ENCODE measurements at places on chromosomes 3 and 15.

DNA sequence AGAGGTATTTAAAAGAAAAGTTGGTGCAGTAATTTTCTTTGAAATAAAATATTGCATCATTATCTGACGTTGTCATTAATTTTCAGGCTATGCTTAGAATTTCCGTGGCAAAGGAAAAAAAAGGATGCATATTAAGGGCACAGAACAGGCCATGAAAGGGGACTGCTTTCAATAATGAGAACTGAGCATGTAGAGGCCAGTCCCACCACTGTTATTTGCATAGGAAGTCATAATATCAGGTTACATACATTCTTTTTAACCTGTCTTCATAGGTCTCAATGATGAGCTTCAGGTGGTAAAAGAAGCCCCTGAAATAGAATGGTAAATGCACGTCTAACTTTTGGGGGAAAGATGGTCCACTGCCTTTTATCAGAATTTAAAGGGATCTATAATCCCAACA is 272.1 kb upstream of the ALCAM start:
- DNase-seq: no peak

- no peak for DNase-seq
These were observed 326.1 kb downstream of the NTRK3 start for GRCh38 chr15:87930457-87930856.

GRCh38 chr3:115834068-115834467 is 210.8 kb downstream of the GAP43 start:
- DNase-seq: no peak

DNA sequence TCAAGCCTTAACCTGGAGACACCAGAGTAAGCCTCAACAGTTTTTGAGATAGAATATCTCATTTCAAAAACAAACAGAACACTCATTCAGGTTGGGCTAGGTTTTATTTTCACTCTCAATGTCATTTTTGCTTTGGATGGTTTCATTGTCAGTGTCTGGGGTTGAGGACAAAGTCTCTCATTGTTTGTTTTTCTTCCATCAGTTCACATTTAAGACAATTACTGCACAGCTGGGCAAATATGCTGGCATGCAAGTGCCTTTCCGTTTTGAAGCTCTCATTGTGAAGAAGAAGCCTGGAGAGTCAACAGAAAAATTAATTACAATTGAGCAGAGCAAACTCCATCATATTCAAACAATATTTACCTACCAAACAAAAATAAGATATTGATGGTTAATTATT is 1050.0 kb downstream of the TBL1XR1 start:
- DNase-seq: no peak

DNA sequence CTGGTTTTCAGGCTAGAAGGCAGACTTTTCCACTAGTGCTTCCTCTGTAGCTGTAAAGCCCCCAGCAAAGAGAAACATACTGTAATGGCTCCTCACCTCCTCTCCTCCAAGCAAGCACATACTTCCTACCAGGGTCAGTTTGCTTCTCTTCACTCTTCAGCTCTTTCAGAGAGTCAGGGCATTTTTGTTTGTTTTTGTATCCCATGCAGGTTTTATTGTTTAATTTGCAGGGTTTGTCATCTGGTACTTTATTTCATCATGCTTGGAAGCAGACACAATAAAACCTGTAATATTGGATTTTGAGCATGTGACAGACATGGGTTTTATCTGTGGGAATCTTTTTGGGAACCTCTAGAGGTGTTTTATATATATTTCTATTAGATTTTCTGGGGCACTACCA is 753.3 kb upstream of the ROBO1 start:
- DNase-seq: no peak
